ENCODE measurements at places on chromosomes 4 and X.

GRCh38 chr4:56055027-56055977 lies 106.6 kb downstream of the CEP135 start:
- no peak for DNase-seq

DNA sequence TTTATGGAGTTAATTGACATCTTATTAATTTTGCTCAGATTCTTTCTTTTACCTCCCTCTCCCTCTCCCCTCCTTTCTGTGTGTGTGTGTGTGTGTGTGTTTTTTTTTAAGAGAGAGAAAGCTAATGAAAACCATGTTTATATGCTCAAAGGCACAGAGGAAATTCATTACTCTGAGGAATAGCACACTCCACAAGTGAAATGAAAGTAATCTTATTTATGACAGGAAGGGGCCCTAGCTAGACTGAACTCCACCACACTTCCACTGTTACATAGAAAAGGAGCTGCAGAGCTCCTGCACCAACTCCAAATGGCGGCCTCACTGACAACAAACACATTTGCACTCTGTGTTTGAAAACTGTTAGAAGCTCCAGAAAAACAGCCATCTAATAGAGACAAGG lies 150.6 kb downstream of the RASL11B start:
- DNase-seq: no peak

DNA sequence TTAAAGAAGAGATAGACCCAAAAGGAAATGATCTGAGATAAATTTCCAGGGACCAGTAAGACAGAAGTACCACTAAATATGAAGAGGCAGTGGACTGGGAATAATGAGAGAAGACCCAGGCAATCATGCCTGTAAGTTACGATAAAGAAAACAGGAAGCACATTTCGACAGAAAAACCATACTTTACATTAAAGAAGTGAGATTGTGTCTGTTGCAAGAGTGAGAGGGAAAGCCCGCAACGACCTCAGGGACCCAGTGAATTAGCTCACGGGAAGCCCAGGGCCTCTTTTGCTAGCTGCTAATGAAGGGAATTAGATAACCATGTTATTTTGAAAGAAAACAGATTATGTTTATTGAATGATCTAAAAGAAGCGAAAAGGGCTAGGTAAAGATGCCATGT lies 28.9 kb upstream of the ACSL1 start:
- no peak for DNase-seq

- DNase-seq: no peak
Observed at GRCh38 chr4:173230062-173230461, 61.5 kb downstream of the GALNT7 start.

GRCh38 chr4:87697272-87697671 lies 47.2 kb downstream of the DMP1 start:
- no peak for DNase-seq

DNA sequence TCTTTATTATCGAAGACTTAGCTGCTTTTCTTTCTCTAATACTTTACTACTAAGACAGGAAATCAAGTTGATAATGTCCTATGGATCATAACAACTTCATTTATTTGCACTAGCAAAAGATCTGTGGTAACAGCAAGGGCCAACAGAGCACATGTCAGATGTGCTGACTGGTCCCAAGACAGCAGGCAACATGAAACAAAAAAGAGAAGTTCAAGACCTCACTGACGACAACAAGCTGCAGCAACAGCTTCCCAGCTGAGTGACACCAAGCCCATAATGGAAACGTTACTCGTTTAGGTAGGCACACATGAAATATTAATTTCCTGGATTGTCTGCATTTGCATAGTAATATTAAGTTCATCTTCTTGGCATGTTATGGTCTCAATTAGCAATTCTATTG lies 126.9 kb downstream of the UNC5C start:
- no peak for DNase-seq

- DNase-seq: no peak
Observed at GRCh38 chrX:121227888-121228287, 180.5 kb downstream of the GLUD2 start.

- no peak for DNase-seq
Observed at GRCh38 chr4:97589481-97590196, 553.6 kb downstream of the STPG2 start.

GRCh38 chrX:71514367-71515037 lies 18.4 kb upstream of the OGT start:
- DNase-seq: no peak

DNA sequence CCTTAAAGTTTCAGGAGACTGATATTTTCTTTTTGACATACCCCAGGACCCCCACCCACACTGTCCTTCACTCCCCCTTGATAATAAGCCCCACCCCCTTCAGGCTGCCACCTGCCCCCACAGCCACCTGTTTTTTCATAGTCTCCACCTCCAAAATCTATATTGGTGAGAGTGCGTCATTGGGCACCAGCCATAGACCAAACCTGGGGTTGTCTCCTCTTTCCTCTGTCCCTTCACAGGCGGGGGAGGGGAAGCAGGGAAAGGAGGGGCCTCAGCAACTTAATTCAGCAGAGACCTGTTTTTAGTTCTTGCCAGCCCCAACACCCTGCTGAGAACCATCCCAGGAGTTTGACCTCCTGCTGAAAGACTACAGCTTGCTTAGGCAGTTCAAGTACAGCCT lies 1.1 kb downstream of the ARHGAP36 start:
- DNase-seq: no peak

DNA sequence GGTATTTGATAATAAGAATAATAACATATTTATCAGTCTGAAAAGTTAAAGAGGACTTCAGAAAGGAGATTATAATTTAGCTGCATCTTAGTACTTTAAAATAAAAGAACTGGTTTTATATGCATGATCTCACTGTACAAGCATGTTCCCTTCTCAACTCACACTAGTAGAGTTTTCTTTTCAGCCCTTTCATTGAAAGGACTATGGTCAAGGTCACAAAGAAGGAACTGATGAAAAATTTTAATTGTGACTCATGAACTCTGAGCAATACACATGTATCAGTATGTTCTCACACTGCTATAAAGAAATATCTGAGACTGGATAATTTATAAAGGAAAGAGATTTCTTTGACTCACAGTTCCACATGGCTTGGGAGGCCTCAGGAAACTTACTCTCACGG lies 73.7 kb upstream of the NDST4 start:
- no peak for DNase-seq

DNA sequence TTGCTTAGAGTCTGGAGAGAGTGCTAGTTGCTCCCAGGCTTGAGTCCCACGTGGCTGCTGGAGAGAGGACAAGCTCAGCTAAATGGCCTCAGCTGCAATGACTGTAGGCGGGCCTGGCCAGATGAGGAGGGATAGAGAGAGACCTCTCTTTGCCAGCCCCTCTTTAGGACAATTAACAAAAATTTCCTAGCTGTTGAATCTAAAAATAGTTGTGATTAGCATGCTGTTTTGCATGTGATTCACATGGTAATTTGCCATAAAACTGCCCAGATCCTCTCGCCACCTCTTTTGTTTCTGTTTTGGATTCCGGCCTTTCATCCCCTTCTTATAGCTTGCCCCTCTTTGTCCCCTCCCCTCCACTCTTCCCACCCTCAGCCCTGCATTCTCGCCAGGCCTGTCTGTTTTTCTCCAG lies 28.9 kb upstream of the PRPS1 start:
- DNase-seq: no peak

All from NCI-H460 (cell line).